ENCODE measurements at places on chromosomes 3 and 15.

- no peak for DNase-seq
Observed at GRCh38 chr15:68278595-68279405, 1.3 kb downstream of the FEM1B start.

GRCh38 chr3:150248116-150248887, 159.8 kb upstream of the TSC22D2 start:
- DNase-seq, result no peak

GRCh38 chr3:147393943-147394883, 12.1 kb downstream of the ZIC4 start:
- peak; percentile 61 for DNase-seq

GRCh38 chr15:100281096-100281917, 60.5 kb downstream of the ADAMTS17 start:
- no peak for DNase-seq

- DNase-seq, result no peak
Observed at GRCh38 chr15:67865766-67866165, 25.9 kb upstream of the RNU6-1 start.

- DNase-seq, result peak; percentile 15
Observed at GRCh38 chr3:17707813-17708543, 34.5 kb downstream of the TBC1D5 start.

- DNase-seq, result no peak
Observed at GRCh38 chr3:169028716-169029115, 634.8 kb downstream of the MECOM start.
